ENCODE measurements at places on chromosomes 11 and 22. TPM values are rescaled to one million over a fixed set of nuclear protein-coding genes. Genes with fewer than 3 reads are reported as not detected.

Gene CNGA4
- not detected for total RNA-seq

- no peak for DNase-seq
Measured at GRCh38 chr22:39427751-39428596, 28.4 kb downstream of the TAB1 start.

- DNase-seq = peak; percentile 74
Measured at GRCh38 chr11:67352546-67353316, 615 bp downstream of the POLD4 start.

DNA sequence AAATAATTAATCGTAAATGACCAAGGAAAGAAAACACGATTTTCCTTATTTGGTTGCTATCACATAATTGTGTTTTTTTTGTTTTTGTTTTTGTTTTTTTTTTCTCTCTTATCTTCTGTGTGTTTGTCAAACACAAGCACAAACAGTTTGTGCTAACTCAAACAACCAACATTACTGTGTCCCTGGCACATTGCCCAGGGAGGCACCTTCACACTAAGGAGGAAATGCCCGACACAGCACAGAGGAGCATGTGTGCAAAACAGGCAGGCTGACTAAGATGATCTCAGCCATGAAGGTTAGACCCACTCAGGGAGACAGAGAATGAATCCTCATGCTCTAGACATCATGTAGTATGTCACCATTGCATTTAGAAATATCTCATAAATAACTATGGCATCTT is 130.1 kb downstream of the SOX6 start:
- no peak for DNase-seq

DNA sequence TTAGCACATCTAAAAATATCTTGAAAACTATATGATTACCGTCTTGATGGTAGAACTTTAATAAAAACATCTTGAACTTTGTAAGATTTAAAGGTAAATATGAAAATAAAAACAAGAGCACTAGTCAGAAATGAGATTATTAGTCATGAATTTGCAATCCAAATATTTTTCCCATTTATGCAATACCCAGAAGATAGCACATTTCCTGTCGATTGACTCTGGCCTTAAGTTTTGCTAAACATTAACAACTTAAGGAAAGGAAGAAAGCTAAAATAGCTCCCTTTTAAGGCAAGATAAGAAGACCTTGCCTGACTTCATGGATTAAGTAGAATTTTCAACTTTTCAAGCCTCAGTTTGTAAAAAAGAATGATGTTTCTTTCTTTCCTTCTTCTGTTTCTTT is 1374.7 kb upstream of the RAG2 start:
- no peak for DNase-seq

Gene SMC1B
- total RNA-seq = not detected
